Foreskin keratinocyte (primary cell): ENCODE measurements at places on chromosomes 1 and 21. TPM values are rescaled to one million over a fixed set of nuclear protein-coding genes. Genes with fewer than 3 reads are reported as not detected.

Gene MFAP2
- 53.4 and 83.1 TPM in 2 replicates for total RNA-seq

Gene MXRA8
- total RNA-seq, result 0.32 and 0.37 TPM in 2 replicates

Gene ATPAF1
- 34.0 and 35.9 TPM in 2 replicates for total RNA-seq

Gene OR2L3
- total RNA-seq, result not detected in 2 replicates

Gene PIK3C2B
- total RNA-seq, result 3.0 and 3.6 TPM in 2 replicates

Gene CTTNBP2NL
- total RNA-seq, result 23.7 and 23.8 TPM in 2 replicates

Gene WNT2B
- total RNA-seq, result 0.61 and 0.74 TPM in 2 replicates

Gene TFF2
- not detected in 2 replicates for total RNA-seq

Gene LRP8
- total RNA-seq, result 30.5 and 38.9 TPM in 2 replicates

Gene GUCA2B
- total RNA-seq, result not detected in 2 replicates

Gene LAMB3
- 1,286 and 1,603 TPM in 2 replicates for total RNA-seq

Gene CELA2A
- total RNA-seq, result not detected in 2 replicates

Gene LCE3D
- 6.9 and 8.8 TPM in 2 replicates for total RNA-seq

Gene DSCAM
- total RNA-seq, result 7.6 and 8.5 TPM in 2 replicates

Gene IL19
- total RNA-seq, result not detected in 2 replicates

Gene DYNLT5
- not detected in 2 replicates for total RNA-seq

Gene KRTAP19-1
- not detected in 2 replicates for total RNA-seq

Gene KIAA1614
- 1.6 and 1.7 TPM in 2 replicates for total RNA-seq

Gene CLSTN1
- total RNA-seq, result 287 and 346 TPM in 2 replicates
